ENCODE measurements at places on chromosomes 16 and 17.

GRCh38 chr16:85627089-85627488, 14.0 kb downstream of the GSE1 start:
- no peak for DNase-seq

- DNase-seq, result no peak
Measured at GRCh38 chr17:67575325-67575724, 142.4 kb upstream of the NOL11 start.

DNA sequence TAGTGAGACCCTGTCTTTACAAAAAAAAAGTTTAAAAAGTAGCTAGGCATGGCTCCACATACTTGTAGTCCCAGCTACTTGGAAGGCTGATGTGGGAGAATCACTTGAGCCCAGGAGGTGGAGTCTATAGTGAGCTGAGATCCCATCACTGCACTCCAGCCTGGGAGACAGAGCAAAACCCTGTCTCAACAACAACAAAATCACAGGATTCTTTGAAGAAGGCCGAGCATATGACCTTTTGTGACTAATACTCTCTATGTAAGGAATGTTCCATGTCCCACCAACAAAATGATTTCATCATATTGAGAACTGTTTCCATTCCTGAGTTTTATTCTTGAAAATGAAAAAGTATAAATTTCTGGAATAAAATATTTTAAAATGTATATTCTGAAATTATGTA, 58.9 kb upstream of the EFCAB3 start:
- DNase-seq, result no peak

- DNase-seq, result no peak
Measured at GRCh38 chr16:27492588-27492979, 57.1 kb downstream of the GTF3C1 start.

DNA sequence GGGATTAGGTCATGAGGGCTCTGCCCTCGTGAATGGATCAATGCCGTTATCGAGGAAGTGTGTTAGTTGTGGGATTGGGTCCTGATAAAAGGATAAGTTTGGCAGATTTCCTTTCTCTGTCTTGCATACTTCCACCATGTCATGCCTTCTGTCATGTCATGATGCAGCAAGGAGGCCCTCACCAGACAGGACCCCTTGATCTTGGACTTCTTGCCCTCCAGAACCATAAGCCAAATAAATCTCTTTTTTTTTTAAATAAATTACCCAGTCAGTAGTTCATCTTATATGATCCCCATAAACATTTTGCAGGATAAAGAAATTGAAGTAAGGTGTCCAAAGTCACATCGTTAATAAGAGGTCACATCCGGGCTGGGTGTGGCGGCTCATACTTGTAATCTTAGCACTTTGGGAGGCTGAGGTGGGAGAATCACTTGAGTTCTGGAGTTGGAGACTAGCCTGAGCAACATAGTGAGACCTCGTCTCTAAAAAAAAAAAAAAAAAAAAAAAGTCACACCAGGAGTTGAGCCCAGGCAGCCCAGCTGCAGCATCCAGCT, 25.2 kb downstream of the HEXIM2 start:
- no peak for DNase-seq

GRCh38 chr17:44903012-44903685, 3.9 kb upstream of the EFTUD2 start:
- no peak for DNase-seq

GRCh38 chr17:77316191-77316641, 175.4 kb downstream of the SEC14L1 start:
- DNase-seq, result no peak

DNA sequence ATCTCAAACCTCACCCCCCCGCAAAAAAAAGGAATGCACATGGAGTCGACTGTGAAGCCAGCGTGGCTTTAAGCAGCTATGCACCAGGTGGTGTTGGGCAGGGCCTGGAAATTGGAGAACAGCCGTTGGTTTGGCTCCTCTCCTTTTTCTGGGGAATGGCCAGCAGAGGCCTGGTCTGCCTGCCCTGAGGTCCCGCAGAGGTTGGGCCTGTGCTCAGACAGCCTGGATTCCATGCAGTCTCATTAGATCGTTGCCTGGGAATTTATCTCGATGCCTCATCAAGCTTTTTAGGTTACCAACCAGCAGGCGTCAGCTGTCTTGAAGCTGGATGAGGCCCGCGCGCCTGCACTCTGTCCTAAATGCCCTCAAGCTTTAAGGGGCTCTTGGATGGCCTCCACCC, 9.8 kb downstream of the SLC12A3 start:
- DNase-seq, result no peak

Data from activated CD4-positive, CD25-positive, alpha-beta regulatory T cell treated with anti-CD3 and anti-CD28 coated beads, Interleukin-2, amount 50 U/mL, for 16 hours (primary cell).